ENCODE measurements at places on chromosomes 5 and 9.
A peak's percentile ranks its signal among the peaks of the same experiment; 100 is the strongest.

DNA sequence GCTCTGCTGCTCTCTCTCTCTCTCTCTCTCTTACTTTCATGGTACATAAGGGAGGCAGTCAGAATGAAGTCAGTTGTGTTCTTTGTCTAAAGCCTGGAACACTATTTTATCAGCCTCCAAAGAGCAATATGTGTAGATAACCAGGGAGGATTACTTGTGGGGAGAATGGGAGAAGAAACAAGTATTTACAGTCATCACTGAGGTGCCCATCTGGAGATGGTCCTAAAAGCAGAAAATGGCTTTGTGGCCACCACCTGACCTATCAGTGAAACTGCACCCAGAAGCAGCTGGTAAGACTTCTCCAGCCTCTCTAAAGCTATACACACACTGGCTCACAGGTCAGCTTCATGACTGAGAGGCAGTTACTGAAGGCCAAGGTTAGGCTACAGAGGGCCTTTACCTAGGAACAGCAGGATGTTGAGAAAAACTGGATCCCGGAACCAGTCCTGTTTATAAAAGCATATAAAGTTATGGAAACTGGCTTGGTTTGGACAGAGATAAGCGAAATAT lies 75.1 kb downstream of the MRPS27 start:
- DNase-seq: no peak

DNA sequence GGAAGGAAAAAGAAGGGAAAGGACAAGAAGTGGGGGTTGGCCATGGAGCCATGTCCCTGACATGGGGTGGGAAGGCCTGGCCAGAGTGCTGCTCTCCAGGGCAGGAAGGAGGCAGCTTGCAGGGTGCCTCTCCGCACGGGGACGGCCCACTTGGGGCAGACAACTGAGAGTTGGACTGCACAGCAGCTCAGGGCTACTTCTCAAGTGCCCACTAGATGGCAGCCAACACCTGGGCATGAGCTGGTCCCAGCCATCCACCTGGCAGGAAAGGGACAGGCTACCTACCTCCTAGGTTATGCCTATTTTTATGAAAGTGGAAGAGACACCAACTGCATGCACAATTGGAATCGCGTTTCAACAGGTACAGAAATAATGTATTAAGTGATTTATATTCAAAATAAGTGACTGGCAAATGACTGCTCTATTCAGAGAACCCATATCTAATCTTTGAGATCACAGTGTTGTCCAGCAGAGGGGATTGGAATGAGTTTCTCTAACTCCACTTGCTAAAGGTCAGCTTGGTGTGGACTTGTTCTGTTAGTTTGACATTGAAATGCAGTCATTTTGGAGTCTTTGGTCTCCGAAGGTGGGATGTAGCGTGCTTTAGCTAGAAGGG lies 113.4 kb downstream of the SYK start:
- DNase-seq: peak; percentile 80

GRCh38 chr5:171483551-171484135 lies 64.2 kb downstream of the FGF18 start:
- DNase-seq: peak; percentile 91

DNA sequence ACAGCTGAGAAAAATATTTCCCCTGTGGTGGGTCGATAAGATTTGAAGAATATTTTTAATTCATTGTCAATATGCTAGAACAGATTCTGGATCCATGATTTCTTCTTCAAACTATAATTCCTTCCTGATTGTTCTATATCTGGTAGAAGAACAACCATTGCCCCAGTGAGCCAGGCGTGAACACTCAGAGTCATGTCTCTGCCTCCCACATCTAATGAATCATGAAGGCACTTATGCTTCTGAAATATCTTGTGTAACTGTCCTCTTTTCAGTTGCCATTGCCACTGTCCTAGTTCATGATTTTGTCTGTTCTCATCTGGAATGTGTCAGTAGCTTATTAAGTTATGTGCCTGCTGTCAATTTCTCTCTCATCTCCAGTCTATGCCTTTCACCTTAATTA lies 40.0 kb downstream of the GABRG2 start:
- no peak for DNase-seq

DNA sequence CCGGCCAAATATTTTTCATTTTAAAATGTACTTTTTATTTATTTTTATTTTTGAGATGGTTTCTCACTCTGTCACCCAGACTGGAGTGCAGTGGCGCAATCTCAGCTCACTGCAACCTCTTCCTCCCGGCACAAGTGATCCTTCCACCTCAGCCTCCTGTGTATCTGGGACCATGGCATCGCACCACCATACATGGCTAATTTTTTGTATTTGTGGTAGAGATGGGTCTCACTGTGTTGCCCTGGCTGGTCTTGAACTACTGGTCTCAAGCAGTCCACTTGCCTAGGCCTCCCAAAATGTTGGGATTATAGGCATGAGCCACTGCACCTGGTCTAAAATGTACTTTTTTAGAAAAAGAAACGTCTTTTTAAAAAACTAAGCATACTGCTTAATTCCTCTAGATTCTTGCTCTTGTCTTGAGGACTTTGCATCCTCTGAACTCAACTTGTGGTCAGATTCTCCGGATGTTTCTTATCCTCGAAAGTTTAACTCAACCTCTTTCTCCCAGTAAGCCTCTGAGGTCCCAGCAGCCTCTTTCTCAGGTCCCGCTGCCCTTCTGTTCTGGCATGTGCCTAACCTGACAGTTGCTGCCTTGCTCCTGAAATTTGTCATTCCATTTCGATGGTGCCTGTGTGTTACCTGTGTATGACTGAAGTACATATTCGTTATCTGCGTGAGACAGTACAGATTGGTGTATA lies 63.0 kb downstream of the TRIO start:
- DNase-seq: no peak

DNA sequence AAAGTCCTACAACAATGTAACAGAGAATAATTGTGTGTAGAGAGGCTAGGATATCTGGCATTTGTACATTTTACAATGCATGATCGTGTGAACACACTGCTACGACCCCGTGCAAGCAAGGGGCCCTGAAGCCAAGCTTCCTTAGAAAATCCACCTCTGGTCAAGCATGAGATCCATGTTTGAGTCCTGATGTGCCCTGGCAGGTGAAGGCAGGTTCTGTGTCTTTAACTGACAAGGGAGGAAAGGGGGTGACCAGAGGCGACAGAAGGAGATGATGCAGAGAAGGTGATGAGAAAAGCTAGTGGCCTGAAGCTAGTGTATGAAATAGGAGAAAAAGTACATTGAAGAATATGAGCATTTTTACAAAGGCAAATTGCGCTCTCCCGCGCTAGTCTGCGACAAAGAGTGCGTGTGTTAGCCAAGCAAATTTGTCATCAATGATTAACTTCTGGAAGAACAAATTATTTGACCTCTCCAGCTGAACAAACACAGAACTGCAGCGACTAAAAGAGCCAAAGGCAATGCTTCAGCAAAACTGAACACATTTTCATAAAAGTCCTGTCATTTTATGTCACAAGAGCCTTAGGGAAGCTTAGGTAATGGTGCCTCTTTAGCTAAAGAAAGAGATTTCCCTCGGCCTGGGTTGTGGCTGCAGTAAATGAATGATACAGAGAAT lies 101.7 kb upstream of the DAPK1 start:
- no peak for DNase-seq

- no peak for DNase-seq
These were observed 12.4 kb downstream of the CDC37L1 start for GRCh38 chr9:4691795-4692194.

DNA sequence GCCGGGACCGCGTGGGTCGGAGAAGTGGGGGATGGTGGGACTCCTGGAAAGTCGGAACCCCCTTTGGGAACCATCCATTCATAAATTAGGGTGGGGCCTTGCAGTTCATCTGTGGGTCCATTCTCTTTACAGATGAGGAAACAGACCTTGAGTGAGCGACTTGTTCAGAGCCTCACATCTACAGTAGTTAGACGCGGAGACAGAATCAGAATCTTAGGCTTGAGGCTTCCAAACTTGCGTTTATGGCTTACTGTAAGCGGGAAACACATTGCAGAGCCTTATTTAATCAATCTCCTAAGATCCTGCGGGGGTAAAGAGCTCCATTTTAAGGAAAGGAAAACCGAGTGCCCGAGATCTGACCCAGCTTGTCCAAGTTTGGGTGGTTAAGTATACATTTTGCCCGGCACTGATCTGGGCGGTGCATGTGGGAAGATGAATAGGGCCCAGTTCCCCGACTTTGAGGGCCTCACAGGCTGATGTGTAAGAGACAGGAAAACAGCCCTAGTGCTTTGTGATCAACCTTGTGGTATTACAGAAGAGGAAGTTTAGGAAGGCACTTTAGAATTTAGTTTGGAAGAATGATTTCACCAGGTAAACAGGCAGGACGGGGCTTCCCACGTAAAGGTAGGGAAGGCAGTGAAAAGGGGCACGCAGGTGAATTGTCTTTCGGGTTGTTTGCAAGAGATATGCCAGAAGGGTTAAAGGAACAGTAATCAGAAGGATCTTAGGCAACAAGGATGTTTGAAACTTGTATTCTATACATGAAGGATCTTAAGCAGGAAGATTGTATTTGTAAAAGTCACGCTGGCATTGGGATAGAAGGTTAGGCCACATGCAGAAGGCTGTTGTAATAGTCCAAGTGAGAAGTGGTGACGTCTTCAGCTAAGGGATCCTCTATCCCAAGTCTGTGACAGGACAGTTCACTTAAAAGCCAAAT lies 744 bp downstream of the TARS1 start:
- no peak for DNase-seq

GRCh38 chr5:10459080-10460055 lies 17.7 kb downstream of the ROPN1L start:
- DNase-seq: no peak

- no peak for DNase-seq
These were observed 20.0 kb downstream of the MOCS2 start for GRCh38 chr5:53089481-53089991.
